ENCODE measurements at places on chromosomes 1 and 21.

GRCh38 chr1:243892456-243892855 is 42.4 kb upstream of the AKT3 start:
- DNase-seq = no peak

- no peak for DNase-seq
Observed at GRCh38 chr1:54537611-54538010, 10.4 kb upstream of the ACOT11 start.

GRCh38 chr1:36849956-36850355 is 184.4 kb downstream of the GRIK3 start:
- no peak for DNase-seq

DNA sequence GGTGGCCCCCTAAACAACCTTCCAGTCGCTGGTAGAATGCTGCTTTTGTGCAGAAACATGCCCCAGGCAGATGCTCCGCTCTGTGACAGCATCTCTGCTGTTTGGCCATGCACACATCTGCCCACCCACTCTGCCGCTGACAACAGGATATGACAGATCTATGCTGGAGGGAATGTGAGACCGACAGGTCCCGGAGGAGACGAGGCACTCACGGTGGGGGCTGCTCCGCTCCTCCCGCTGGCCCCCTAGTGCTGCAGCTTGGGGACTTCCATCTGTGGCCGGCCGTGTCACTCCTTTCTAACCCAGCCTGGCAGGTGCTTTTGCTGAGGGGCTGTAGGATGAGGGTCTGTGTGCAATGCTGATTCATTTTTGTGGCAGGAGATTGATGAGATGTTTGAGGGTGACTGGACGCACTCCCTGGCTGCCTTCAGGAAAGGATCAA is 49.1 kb upstream of the DMRTB1 start:
- no peak for DNase-seq

GRCh38 chr1:75472089-75472970 is 138.6 kb downstream of the SLC44A5 start:
- DNase-seq = no peak

GRCh38 chr1:247175458-247175857 is 3.6 kb upstream of the ZNF124 start:
- no peak for DNase-seq

GRCh38 chr1:43232074-43232473 is 37.7 kb upstream of the TMEM125 start:
- DNase-seq = no peak

- DNase-seq = no peak
Observed at GRCh38 chr21:42786884-42787283, 92.5 kb downstream of the WDR4 start.

- DNase-seq = no peak
Observed at GRCh38 chr1:179875596-179876299, 1.9 kb downstream of the TOR1AIP2 start.

GRCh38 chr1:40939320-40940059 is 40.0 kb upstream of the CTPS1 start:
- DNase-seq = no peak

GRCh38 chr1:178513278-178513983 is 522 bp downstream of the TEX35 start:
- DNase-seq = no peak

- DNase-seq = peak; percentile 92
Observed at GRCh38 chr1:1304331-1305299, 3.1 kb downstream of the ACAP3 start.

DNA sequence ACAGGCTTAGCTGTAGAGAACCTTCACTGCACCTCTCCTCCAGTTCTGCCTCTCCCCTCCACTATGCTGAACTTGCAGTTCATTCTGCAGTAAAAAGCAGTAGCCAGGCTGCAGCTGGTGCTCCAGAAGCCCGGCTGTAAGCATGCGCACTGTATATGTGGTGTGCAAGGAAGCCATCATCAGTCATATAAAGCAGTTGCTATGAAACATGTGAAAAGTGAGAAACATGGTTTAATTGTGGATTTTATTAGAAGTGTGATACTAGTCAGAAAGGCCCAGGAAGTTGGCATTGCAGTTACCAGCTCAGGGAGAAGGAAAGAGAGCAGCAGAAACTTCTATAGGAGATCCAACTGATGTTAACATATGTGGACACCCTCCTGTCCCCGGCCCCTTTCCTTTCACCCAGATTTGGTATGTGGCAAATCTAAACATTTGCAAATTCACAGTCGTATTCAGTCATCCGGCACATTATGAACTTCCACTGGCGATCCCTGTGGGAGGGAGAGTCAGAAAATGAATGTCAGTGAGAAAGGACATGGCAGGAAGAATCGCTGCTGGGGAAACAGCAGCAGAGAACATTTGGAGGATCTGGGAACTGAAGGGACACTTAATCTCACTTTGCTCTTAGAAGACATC is 32.8 kb downstream of the DPT start:
- no peak for DNase-seq

DNA sequence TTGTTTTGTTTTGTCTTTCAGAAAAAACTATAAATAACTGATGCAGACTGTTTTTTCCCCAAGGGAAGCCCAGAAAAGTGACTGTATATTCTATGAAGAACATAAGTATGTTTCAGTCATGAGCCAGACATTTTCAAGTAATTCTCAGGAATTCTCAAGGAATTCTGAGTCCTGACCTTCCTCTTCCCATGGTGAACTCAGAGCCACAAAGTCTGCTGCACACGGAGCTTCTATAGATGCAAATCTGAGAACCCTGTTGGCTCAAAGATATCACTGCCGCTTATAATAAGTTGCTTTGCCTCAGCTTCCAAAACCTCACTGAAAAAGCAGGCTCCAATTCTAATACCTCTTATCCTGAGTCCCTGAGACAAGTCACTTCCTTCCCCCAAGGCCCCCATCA is 418.5 kb upstream of the RUNX1 start:
- DNase-seq = no peak

- peak; percentile 96 for DNase-seq
Observed at GRCh38 chr1:11434501-11434900, 44.5 kb upstream of the DISP3 start.

GRCh38 chr1:163145435-163145834 is 57.3 kb downstream of the RGS5 start:
- DNase-seq = no peak

GRCh38 chr1:169031566-169032224 is 74.8 kb upstream of the ATP1B1 start:
- DNase-seq = no peak

DNA sequence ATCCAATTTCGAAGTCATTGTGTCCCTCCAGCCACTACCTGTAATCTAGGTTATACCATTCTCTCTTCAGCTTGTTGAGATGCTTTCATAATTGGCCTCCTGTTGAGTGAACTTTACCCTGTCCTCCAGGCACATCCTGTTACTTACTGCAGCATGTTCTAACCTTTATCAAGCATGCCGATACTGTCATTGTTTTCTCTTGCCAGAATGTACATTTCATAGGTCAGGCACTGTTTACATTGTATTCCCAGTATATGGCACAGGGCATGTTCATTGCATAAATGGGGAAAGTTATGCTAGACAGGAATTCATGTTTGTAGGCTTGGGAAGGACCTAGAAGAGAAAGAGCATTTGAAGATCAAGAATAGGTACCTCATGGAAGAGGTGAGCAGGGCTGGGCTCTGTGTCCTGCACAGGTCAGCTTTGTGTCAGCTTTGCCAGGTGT is 10.2 kb downstream of the CXADR start:
- no peak for DNase-seq

DNA sequence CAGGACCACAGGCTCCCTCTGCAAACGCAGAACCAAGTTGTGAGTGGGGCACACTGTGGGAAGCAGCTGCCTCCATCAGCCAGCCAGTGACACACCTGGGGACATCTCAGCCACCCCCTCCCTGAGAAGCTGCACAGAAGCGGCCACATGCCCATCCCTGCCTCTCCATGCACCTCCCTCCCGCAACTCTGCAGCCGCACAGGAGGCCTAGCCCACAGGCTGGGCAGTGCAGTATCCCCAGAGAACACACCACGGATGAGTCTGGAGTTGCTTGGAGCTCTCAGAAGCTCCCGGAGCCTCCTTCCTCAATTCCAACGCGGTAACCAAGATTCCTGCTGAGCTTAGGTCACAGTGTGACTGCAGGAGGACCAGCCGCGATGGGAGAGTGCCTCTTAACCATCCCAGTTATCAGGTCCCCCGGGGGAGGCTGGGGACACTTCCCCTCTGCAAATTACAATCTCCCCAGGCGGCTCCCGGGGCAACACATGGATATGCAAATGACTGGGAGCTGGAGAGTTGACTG is 1.2 kb upstream of the WNT3A start:
- DNase-seq = no peak

DNA sequence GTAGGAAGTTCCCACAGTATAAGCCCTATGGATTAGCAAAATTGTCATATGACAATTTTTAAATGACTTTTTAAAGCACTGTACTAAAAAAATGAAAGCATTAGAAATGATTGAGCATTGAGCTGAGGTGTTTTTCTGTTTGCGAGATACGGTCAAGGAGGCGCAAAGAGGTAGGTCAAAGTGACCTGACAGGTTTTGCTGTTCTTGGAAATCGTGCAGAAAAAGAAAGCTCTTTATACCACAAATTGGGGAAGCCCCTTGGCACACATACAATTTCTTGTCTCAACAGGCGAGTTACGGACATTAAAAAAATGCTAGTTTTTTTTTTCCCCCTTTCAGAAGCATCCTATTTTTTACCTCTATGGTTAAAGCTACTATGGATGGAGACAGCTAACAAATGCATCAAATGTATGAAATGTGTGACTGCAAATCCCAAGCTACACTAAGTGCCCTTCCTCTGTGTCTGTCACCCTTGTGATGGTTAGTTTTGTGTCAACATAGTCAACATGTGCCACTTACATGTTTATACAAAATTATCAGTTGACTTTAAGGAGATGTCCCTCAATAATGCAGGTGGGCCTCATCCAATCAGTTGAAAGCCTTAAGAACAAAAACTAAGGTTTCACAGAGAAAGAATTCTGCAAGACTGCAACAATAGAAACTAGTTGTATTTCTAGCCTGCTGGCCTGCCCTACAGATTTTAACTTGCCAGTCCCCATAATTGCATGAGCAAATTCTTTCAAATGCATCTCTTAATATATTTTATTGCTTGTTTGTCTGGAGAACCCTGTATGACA is 29.3 kb downstream of the CRYZ start:
- no peak for DNase-seq

DNA sequence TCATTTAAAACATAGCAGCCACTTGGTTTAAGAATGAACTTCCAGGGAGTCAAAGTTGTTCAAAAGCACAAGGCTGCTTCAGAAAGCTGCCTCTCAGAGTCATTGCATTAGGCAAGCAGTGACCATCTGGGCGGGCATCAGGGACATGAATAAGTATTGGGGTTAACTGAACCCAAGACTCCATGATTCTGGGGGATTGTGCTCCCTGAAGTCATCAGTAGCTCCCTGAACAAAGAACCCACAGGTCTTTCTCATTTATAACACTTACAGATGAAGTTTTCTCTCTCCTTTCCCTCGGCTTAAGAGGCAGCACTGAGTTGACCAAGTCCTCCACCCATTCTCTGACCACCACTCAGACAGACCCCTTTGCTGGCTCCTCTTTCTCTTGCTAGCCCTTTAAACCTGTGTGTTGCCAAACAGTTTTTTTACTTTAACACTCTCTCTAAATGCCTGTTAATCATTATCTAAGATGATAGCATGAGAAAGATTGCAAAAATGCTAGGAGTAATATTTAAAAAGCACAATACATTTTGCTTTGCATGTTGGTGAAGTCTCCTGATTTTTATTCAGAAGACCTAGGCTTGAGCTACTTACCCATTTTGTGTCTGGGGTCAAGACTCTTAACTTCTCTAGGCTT is 77.0 kb upstream of the ARHGAP29 start:
- no peak for DNase-seq

- no peak for DNase-seq
Observed at GRCh38 chr1:110003747-110004428, 19.3 kb downstream of the AHCYL1 start.

DNA sequence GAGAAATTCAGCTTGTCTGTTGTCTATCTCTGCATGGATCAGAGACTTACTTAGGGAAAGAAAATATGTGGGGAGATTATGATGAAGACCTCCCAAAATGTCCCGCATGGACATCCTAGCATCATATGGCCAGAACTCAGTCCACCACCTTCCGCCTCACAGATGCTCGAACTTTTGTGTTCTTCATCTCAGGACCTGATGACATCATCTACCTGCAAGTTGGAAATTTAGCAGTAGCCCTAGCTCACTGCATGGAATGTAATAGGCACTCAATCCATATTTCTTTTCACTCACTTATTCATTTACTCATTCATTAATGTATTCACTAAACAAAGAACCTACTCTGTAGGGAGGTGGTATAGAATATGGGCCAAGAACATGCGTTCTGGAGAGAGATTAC is 96.8 kb downstream of the CLIC6 start:
- no peak for DNase-seq

DNA sequence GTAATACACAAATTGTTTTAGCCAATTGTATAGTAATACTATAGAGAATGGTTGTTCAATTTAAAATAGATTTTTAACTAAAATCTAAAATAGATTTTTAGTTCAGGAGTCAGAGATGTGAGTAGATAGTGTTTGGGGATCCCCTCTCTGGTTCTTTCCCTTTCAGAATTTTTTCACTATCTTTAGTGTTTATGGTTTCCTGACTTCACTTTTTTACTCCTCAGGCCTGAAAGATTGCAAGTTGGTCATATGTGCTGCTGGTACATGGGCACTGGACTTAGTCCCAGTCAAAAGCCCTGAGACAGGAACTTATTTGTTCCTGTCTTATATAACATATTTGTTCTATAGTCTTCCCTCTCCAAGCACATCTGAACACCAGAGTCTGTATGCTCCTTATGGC is 96.8 kb upstream of the ATP1B1 start:
- DNase-seq = no peak

GRCh38 chr1:161725908-161726472 is 4.6 kb downstream of the FCRLB start:
- DNase-seq = no peak

DNA sequence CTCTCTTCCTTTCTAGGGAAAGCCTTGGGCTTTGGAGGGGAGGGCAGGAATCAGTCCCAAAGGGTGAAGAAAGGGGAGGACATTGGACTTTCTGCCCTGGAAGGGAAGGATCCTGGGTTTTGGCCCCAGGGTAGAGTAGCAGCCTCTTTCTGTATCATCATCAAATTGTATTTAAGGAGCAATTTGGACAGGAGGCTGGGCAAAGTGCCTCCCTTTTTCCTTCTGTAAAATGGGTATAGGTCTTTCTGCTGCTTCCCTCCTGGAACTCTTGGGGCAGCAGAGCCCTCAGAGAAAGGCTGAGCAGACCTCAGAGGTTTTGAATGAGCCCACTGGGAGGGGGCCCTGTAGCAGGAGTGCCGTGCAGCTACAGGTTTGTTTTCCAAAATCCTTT is 38.4 kb downstream of the ARHGEF10L start:
- DNase-seq = no peak

DNA sequence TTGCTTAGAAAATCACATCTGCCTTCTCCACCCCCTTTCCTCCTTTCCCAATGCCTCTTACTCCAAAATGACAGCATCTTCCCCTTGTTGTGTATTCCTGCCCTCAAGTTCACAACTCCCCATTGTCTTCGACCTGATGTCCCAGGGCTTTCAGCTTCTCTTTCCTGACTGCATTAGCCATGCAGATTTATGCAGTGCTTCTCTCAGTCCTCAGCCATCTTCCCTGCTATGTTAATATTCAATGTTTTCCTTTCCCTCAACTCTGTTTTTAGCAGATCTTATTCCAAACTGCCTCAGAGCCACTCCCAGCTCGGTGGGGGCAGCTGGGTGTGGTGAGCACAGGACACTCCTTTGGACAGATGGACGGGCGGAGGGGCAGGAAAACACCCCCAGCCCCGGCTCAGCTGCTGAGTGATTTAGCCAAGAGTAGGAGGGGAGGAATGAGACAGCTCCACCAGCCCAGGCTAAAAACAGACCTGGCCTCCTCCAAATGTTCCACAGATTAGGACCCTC is 71.0 kb downstream of the CD2 start:
- no peak for DNase-seq
